ENCODE measurements at places on chromosomes 5 and 9. TPM values are rescaled to one million over a fixed set of nuclear protein-coding genes. Genes with fewer than 3 reads are reported as not detected.

GRCh38 chr9:36298566-36298965 is 40.3 kb upstream of the GNE start:
- DNase-seq, result peak; percentile 16

DNA sequence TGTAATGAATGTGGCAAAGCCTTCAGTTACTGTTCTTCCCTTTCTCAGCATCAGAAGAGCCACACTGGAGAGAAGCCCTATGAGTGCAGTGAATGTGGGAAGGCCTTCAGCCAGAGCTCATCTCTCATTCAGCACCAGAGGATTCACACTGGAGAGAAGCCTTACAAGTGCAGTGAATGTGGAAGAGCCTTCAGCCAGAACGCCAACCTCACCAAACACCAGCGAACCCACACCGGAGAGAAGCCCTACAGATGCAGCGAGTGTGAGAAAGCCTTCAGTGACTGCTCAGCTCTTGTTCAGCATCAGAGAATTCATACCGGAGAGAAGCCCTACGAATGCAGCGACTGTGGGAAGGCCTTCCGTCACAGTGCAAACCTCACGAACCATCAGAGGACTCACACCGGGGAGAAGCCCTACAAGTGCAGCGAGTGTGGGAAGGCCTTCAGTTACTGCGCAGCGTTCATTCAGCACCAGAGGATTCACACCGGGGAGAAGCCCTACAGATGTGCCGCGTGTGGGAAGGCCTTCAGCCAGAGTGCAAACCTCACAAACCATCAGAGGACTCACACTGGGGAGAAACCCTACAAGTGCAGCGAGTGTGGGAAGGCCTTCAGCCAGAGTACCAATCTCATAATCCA is 6.8 kb downstream of the RPL12 start:
- no peak for DNase-seq

GRCh38 chr5:77920359-77921058 is 144.4 kb upstream of the TBCA start:
- DNase-seq, result no peak

DNA sequence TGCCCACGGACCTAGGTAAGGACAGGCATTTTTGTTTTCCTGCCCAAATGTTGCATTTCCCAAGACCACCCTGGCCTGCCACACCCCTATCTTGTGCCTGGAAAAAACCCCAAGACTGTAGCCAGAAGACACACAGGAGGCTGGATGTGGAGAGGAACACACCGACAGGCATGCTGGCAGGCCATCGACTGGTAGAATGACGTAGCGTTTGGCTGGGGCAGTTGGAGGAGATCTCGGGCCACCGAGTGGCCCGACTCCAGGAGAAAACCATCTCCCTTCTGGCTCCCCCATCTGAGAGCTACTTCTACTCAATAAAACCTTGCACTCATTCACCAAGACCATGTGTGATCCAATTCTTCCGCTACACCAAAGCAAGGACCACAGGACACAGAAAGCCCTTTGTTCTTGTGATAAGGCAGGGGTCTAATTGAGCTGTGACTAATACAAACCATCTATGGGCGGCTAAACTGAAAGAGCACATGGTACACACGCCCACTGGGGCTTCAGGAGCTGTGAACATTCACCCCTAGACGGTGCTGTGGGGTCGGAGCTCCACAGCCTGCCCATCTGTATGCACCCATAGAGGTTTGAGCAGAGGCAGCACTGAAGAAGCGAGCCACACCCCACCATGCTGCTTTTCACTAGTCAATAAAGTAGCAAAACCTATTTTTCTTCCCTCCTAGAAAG is 38.9 kb upstream of the N4BP3 start:
- DNase-seq, result peak; percentile 18

Gene STXBP1
- 40.4 TPM for total RNA-seq

Measured in LHCN-M2 (cell line).